ENCODE measurements at places on chromosomes 3 and 15. TPM values are rescaled to one million over a fixed set of nuclear protein-coding genes. Genes with fewer than 3 reads are reported as not detected.

LRRC31 gene
- not detected for polyA plus RNA-seq

TGM4 gene
- polyA plus RNA-seq, result not detected

PCSK6 gene
- 7.4 TPM for polyA plus RNA-seq

CDCP1 gene
- polyA plus RNA-seq, result 1.6 TPM

TRIM59 gene
- 0.27 TPM for polyA plus RNA-seq

DNA sequence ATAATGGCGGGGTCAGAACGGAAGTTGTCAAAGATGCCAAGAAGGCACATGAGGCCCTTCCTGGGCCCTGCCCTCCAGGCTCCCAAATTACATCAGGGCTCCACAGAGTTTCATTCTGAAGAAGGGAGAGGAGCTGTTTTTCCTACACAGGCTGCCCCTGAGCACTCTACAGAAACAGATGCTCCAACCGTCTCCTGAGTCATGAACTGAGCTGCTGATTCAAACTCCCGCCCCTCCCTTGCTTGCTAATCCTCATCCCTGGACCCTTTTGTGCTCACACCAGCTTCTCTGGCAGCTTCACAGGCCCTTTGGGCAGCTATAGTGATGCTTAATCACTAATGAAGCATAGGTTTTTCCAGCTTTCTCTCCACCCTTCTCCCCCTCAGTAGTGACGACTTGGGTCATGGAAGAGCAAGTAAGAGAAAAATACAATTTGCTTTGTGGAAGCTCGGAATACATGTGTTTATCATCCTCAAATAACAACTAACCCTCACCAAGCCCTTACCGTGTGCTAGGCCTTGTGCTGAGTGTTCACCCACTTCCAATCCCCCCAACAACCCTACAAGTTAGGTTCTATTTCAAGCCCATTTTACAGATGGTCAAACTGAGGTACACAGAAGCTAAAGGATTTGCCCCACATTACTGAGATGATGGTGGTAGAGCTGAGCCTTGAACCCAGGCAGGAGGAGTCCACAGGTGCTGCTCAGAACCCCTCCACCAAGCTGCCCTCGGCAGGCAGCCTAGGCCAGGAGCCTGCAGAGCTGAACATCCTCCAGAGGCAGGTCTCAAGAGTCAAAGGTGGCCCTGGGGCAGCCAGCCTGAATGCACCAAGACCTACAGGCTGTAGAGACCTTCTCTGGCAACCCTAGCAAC is 21.9 kb downstream of the MEGF11 start:
- H3K4me3 ChIP-seq, result no peak overlapping the region
- H3K36me3 ChIP-seq, result no peaks in the 10 kb centered on the region

DNA sequence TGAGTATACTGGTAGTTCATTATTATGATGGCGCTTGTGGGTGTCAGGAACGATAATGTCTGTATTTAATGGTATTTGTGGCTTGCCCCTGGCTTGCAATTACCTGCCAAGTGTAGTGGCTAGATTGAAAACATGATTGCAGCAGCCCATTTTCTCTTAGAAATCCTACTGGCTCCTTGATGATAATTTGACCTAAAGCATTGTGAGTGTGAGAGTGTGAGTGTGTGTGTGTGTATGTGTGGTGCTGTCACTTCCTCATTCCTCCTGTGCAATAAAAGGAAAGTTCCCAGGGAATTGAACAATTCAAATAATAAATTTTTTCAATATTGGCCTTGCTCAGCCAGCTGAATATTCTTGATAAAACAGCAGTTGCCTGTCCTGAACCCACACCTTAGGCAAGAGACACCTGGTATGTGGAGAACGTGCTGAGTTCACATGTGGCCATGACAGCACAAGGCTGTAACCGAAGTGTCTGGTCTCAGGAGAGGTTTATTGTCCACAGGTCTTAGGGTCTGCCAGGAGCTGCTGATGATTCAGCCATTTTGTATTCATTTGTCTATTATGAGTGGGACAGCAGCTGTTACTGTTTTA is 193.3 kb downstream of the CD47 start:
- H3K4me3 ChIP-seq, result no peak overlapping the region
- peaks cover 18% of the 10 kb centered on the region for H3K27me3 ChIP-seq
- no peaks in the 10 kb centered on the region for H3K36me3 ChIP-seq
- no peak overlapping the region for H3K27ac ChIP-seq
- DNase-seq, result no peak

- H3K27ac ChIP-seq, result no peak overlapping the region
- H3K36me3 ChIP-seq, result no peaks in the 10 kb centered on the region
- no peak for DNase-seq
- H3K27me3 ChIP-seq, result no peaks in the 10 kb centered on the region
Measured at GRCh38 chr15:44144184-44144583, 50.9 kb downstream of the FRMD5 start.

DNA sequence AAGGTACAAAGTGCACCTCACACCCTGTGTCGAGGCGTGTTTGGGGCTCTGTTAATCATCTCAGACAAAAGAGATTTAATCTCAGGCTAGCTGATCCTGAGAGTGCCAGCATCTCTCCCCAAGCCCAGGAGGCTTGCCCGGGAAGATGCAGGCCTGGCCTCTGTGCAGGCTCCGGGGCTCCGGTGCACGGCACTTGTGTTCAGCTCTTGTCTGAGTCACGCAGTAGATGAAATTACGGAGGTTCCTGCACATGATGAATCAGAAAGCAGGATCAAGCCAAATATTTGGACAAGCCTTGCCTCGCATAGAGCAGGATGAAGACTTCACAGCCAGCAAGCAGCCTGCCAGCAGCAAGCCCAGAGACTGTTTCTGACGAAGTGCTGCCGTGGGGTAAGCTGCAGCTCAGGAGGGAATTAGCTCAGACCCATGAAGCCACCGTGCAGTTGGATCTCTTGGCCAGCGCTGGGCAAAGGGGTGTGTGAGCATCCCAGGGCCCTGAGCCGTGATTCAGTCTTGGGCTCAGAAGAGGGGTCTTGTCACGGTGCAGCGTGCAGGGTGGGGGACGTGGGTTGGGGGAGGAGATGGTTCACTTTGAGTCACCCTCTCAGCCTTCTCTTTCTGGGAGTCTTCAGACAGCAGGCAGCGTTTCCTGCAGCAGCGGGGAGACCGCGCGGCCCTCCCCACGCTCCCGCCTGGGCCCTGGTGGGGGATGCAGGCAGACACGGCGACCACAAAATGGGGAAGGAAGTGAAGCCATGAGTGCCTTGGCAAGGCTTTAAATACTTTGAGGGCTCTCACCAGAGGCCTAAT is 89.2 kb upstream of the MEF2A start:
- peak; percentile 83 for DNase-seq
- H3K27me3 ChIP-seq, result no peaks in the 10 kb centered on the region
- no peak overlapping the region for H3K4me3 ChIP-seq
- H3K27ac ChIP-seq, result peak overlapping the region; percentile 88
- peaks cover 66% of the 10 kb centered on the region for H3K4me1 ChIP-seq

GRCh38 chr15:28927043-28927442 is 41.3 kb downstream of the APBA2 start:
- H3K4me3 ChIP-seq, result no peak overlapping the region
- no peak overlapping the region for H3K27ac ChIP-seq
- no peaks in the 10 kb centered on the region for H3K4me1 ChIP-seq
- no peak for DNase-seq
- H3K36me3 ChIP-seq, result no peaks in the 10 kb centered on the region

GRCh38 chr3:107599772-107600145 is 77.0 kb downstream of the BBX start:
- peaks cover 34% of the 10 kb centered on the region for H3K4me1 ChIP-seq
- DNase-seq, result no peak
- H3K4me3 ChIP-seq, result peak overlapping the region; percentile 59
- no peaks in the 10 kb centered on the region for H3K36me3 ChIP-seq
- peak overlapping the region; percentile 88 for H3K27ac ChIP-seq

GRCh38 chr15:35705030-35705883 is 159.3 kb upstream of the DPH6 start:
- H3K4me1 ChIP-seq, result peaks cover 15% of the 10 kb centered on the region
- DNase-seq, result no peak
- H3K4me3 ChIP-seq, result no peak overlapping the region
- H3K27me3 ChIP-seq, result no peaks in the 10 kb centered on the region

DNA sequence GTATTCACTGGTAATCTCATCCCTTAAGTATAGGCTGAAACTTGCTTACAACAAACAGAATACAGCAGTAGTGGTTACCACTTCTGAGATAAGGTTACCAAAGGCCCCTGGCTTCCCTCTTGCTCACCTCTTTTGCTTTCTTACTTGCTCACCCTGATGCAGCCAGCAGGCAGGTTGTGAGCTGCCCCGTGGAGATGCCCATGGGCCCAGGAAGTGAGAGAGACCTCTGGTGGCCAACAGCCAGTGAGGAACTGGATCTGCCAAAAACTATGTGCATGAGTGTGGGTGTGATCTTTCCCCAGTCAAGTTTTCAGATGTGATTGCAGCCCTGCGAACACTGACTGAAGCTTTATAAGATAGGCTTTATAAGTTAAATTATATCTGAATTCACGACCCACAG is 48.7 kb downstream of the NMNAT3 start:
- H3K27ac ChIP-seq, result no peak overlapping the region
- H3K4me3 ChIP-seq, result no peak overlapping the region
- no peaks in the 10 kb centered on the region for H3K27me3 ChIP-seq
- no peaks in the 10 kb centered on the region for H3K4me1 ChIP-seq
- no peak for DNase-seq

DNA sequence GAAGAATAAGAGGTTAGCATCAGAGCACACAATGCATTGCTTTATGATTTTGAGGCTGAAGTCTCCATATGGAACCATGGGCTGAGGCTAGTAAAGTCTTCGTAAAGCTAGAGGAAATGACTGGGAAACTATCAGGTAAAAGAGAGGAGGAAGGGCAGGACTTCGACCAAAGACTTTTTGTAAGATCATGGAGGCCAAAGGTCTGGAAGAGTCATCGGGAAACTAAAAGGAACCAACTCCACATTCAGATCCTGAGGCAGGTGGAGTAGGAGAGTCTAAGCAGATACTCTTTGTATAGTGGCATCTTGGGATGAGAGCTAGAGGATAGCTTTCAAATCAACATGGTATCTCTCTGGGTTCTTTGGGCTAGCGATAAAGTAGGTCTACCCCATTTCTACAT is 36.3 kb downstream of the SEMA6D start:
- H3K27me3 ChIP-seq, result no peaks in the 10 kb centered on the region
- H3K4me1 ChIP-seq, result no peaks in the 10 kb centered on the region
- DNase-seq, result no peak
- H3K27ac ChIP-seq, result no peak overlapping the region

DNA sequence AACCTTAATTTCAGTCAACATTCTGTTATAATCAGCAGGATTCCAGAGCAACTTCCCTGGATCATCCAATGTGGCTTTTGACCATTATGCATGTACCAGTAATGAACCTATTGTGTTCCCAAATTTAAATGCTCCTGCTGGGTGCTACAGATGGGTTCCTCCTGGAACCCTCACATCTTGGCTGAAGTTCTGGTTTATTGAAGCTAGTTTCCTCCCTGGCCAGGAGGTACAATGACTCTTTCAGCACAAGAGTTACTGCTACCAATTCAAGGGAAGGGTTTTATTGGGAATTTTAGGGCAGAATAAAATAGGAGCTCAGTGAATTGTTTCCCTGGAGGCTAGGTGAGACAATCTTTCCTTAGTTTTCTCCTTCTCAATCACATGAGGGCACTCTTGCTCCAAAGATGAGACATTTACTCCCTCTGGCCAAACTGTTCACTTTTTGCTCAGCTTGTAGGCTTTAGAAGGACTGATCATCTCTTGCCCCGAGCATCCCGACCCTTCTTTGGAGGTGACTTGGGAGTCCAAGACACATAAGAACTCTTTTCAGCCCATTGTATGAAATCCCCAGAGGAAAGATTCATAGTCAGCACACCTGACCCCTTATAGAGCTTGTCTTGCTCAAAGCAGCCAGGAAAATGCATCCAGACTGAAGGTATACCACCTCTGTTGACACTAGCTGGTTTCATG is 8.8 kb upstream of the NPHP3 start:
- H3K4me1 ChIP-seq, result no peaks in the 10 kb centered on the region
- no peak overlapping the region for H3K4me3 ChIP-seq
- H3K36me3 ChIP-seq, result no peaks in the 10 kb centered on the region
- DNase-seq, result peak; percentile 14
- no peak overlapping the region for H3K27ac ChIP-seq
- no peaks in the 10 kb centered on the region for H3K27me3 ChIP-seq

DNA sequence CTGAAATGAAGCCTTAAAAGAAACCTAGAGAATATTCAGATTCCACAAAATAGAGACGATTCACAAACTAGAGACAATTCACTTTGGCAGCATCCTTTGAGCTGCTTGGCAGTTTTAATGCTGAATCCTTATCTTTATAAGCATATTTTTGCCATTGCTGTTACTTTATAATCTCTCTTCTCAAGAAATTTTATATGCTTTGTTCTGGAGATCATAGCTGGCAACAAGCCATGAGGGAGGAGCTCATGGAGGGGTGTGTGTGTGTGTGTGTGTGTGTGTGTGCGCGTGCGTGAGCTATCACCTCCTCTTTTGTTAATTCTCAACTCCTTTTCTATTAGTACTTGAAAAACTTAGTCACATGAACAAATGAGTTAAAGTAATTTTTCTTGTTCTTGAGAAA is 495.0 kb upstream of the RGMA start:
- H3K27ac ChIP-seq, result no peak overlapping the region
- H3K36me3 ChIP-seq, result no peaks in the 10 kb centered on the region
- H3K4me3 ChIP-seq, result no peak overlapping the region
- DNase-seq, result no peak

DNA sequence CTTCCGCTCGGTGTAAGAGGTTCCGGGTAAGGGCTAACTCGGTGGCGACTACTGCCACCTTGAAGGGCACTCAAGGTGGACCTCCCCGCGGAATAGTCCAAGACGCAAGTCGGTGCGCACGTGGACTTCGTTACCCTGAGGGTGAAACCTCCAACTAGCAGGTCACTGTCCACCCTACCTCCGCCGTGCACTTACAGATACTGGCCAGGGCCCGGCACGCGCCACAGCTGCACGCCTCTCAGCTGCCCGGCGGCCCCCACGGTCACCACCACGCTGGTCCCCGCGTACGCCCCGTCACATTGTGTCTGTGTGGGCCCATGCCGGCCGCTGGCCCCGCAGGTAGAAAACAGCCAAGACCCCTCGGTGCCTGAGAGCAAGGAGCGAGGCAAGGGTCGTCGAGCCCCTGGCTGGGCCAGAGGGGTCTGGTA is 1.1 kb downstream of the LTK start:
- H3K27me3 ChIP-seq, result peaks cover 25% of the 10 kb centered on the region
- H3K4me1 ChIP-seq, result no peaks in the 10 kb centered on the region
- peak overlapping the region; percentile 29 for H3K4me3 ChIP-seq
- DNase-seq, result no peak
- no peak overlapping the region for H3K27ac ChIP-seq

DNA sequence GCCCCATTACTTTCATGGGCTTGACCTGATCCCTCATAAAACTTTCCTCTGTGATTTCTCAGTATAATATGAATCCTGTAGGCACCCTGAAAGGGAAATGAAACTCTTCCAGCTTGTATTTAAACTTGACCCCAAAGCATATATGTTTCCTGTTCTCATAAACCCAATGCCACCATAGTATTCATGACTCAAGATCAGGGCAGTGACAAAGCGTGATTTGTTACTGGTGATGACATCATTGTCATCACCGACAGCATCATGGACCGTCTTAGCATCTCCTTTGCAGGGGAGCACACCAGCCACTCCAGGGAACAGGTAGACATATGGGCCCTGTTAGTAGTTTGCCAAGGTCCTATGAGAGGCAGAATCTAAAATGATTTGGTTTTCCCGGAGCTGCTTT is 741.2 kb downstream of the NR2F2 start:
- no peak for DNase-seq
- no peak overlapping the region for H3K4me3 ChIP-seq
- no peaks in the 10 kb centered on the region for H3K4me1 ChIP-seq
- no peaks in the 10 kb centered on the region for H3K36me3 ChIP-seq
- no peaks in the 10 kb centered on the region for H3K27me3 ChIP-seq
